ENCODE measurements at places on chromosomes 1 and 21.
A peak's percentile ranks its signal among the peaks of the same experiment; 100 is the strongest.

- DNase-seq: no peak
These were observed 38.5 kb downstream of the HIVEP3 start for GRCh38 chr1:41880261-41880660.

GRCh38 chr1:33247545-33247944, 8.7 kb upstream of the ZNF362 start:
- DNase-seq: no peak

- DNase-seq: no peak
These were observed 1.8 kb downstream of the NPPA start for GRCh38 chr1:11845641-11846335.

GRCh38 chr1:12528021-12528852, 89.8 kb downstream of the DHRS3 start:
- peak; percentile 87 for DNase-seq

DNA sequence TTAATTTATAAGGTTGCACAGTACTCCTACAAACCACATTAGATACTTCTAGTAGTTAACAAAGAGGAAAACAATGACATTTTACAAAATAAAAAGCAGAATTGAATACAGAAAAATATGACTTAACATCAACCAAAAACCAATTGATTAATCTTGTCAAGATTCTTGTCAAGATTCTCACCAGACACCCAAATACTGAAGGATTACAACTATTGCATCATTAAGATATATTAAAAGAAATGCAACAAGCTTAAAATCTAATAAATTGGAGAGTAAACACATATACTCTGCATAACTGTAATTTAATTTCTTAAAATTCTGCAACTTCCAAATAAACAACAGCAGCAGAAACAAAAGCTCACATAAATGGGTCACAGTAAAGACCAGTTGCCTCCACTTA, 4.7 kb downstream of the WLS start:
- no peak for DNase-seq

GRCh38 chr21:25788677-25789076, 53.9 kb downstream of the GABPA start:
- no peak for DNase-seq

All from right atrium auricular region (tissue), 2 donors.